ENCODE measurements at places on chromosomes 1 and 21.
A peak's percentile ranks its signal among the peaks of the same experiment; 100 is the strongest.

DNA sequence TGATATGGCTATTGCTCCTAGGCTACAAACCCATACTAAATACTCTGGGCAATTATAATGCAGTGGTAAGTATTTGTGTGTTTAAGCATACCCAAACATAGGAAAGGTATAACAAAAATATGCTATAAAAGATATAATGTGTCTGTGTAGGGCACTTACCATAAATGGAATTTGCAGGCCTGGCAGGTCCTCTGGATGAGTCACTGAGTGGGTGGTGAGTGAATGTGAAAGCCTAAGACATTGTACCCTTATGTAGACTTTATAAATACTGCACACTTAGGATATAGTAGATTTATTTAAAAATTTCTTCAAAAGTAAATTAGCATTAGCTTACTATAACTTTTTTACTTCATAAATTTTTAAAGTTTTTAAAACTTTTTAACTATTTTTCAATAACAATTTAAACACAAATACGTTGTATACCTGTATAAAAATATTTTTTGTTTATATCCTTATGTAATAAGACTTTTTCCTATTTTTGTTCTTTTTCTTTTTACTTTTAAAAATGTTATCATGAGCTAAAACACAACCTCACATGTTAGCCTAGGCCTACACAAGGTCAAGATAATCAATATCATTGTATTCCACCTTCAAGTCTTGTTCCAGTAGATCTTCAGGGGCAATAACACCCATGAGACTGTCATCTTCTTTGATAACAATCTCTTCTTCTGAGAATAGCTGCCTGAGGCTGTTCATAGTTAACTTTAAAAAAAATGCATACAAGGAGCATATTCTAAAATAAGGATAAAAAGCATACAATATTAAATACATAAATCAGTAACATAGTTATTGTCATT is 306.3 kb upstream of the RGS18 start:
- no peak for DNase-seq

GRCh38 chr1:201032408-201032807 is 8.9 kb upstream of the KIF21B start:
- DNase-seq: no peak

GRCh38 chr1:190067592-190067991 is 410.1 kb downstream of the BRINP3 start:
- DNase-seq: no peak

- DNase-seq: no peak
These were observed 465.2 kb downstream of the NPHP4 start for GRCh38 chr1:5526822-5527551.

GRCh38 chr1:7186382-7187111 is 401.3 kb downstream of the CAMTA1 start:
- DNase-seq: no peak

GRCh38 chr1:212077028-212077427 is 41.5 kb downstream of the DTL start:
- no peak for DNase-seq

GRCh38 chr1:151713874-151714273 is 2.7 kb downstream of the CELF3 start:
- DNase-seq: no peak

GRCh38 chr1:81179242-81179641 is 621.5 kb upstream of the ADGRL2 start:
- no peak for DNase-seq

GRCh38 chr1:180765151-180765550 is 133.3 kb downstream of the XPR1 start:
- no peak for DNase-seq

DNA sequence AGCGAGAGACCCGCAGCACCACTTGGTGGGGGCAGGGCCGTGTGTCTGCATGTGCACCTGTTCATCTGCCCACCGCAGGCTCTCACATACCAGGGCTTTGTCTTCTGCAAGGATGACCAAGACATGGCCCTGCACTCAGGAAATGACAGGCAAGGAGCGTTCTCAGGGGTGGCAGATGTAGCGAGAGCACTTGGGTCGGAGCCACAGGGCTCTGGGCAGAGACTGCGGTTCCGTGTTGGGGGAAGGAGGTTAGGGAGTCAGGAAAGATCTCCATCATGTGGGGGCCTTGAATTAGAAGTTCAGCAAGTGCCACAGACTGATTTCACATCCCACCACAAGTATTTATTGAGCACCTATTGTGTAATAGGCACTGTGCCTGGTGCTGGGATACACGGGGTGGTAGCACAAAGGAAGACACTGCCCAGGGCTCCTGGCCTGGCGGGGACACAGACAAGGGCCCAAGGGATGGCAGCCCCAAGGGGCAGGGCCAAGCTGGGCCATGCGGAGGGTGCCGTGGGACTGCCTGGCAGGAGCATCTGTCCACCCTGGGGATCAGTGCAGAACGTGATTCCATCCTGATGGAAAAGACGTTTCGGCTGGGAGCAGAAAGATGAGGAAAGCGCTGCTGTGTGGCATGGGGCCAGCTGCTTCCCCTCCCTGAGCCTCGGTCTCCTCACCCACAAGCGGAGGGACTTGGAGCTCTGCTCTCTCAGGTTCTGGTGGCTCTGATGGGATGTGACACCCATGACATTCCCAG is 11.4 kb upstream of the SPSB1 start:
- no peak for DNase-seq

- peak; percentile 74 for DNase-seq
These were observed 41.8 kb upstream of the ATF3 start for GRCh38 chr1:212566522-212567479.

DNA sequence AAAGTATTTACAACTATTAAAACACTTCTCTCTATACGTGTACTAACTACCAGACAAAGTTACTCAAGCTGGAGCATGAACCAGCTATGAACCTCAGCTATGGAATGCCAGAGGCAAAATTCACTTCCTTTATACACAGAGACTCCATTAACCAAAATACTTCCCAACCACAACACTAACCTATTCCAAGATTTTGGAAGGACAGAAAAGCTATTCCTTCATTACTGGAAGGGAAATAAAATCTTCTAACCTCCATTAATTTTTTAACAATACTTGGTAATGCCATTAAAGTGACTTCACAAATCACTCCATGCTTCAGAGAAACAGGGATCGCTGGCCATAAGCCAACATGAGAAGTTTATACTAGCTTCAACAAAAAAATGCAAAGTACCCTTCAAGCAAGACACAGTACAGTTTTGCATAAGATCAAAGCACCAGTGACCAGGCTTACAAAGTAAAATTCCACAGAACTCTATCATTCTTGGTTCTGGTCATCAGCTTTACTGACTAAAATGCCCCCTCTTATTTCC is 58.0 kb downstream of the PUM1 start:
- no peak for DNase-seq

DNA sequence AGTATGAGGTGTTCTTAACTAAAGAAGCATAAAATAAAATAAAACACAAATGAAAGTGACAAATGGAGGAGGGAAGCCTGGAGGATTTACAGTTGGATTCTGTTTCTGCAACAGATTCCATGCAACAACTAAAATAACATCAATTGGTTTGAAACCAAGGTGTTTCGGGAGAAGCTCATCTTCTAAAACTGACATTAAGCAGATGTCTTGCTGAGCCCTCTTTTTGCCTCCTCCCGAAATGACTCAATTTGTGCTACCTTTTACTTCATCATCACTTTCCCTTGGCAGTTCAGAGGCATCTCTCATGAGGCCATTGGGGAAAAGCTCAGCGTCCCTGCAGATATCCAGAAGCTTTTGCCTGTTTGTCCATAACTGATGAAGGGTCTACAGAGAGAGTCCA is 121.6 kb upstream of the ADAR start:
- no peak for DNase-seq

DNA sequence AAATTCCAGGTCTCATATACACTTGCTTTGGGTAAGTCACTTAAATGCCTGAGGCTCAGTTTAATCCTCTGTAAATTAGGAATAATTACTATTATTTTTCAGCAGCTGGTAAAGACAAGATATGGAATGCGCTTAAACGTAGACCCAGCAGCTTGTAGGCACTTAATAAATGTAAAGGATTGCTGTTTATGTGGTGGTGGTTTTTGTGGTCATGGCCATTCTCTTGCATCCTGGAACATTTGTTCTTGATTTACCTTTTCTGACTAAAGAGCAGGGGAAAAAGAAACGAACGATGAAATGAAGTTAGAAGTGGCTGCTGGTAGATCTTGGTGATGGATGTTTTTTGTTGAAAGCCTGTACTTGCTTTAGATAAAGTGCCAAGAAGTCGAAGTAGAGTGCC is 195.0 kb upstream of the FOXD3 start:
- DNase-seq: no peak

DNA sequence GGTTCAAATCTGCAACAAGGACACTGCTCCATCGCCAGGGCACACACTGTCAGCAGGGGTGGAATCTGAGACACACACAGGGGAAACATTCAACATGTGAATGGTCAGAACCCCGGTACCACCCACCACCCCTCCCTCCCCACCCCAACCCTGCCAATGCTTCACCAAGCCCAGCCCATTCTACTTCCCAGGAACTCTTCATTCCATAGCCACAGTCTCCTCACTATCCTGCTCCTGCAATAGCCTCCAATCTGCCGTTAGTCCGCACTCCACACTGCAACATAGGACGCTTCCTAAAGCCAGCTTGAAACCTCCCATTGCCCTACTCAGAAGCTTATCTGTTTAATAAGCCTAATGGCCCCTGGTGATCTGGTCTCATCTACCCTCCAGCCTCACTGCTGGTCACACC is 7.5 kb upstream of the RAB3B start:
- DNase-seq: no peak

DNA sequence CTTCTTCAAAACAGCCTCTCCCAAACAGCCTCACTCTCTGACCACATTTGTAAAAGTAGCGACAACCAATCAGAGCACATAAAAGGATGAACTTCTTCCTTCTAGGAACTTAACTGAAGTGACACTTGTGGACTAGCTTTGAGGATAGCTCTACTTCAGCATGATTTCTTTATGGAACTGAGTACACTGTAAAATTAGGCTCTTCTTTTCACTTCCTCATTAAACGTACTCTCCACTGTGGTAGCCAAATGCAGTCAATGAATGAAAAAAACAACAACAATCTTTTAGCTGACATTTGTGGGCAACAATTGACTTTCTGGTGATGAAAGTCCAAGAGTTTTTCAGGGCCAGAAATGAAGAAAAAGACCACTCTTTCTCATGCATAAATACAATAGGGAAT is 9.6 kb downstream of the LRRC53 start:
- DNase-seq: no peak

- no peak for DNase-seq
These were observed 76.9 kb upstream of the RNPC3 start for GRCh38 chr1:103448560-103448959.

GRCh38 chr1:234107416-234108021 is 203.0 kb downstream of the SLC35F3 start:
- DNase-seq: no peak

DNA sequence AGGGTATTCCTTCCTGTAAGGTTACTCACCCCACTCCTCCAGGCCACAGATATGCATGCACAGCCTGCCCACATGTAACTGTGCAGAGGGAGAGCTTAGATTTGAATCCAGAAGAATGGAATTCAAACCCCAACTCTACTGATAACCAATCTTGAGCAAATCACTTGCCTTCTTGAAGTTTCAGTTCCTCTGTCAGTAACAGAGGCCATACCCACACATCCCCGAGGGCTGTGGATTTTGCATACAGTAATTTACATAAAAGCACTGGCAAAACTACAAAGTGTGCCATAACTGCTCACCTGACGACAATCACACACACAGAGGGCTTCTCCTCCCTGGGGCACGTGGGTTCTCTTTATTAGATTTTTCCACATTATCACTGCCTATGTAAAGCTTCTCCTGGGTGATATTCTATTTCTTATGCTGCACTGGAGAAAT is 18.6 kb downstream of the CD247 start:
- DNase-seq: peak; percentile 57

GRCh38 chr1:109197158-109198042 is 16.3 kb upstream of the SARS1 start:
- no peak for DNase-seq

Data from GM18507 (cell line).